ENCODE measurements at places on chromosomes 16 and 17.

DNA sequence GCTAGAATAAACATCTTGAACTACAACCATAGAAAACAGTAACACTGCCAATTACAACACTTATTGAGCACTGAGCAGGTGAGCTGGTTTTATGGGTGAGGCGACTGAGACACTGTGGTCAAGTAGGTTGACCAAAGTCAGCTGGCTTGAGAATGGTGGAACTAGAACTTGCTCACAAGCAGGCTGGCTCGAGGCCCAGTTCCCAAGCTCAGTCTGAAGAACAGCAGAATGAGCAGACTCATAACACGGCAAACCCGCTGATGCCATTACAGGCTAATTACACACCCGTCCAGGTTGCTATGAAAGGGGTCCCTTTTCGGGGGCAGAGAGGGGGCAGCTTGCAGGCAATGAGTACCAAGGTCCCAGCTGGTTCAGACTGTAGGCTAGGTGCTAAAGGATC lies 6.5 kb downstream of the ZZEF1 start:
- DNase-seq, result no peak

DNA sequence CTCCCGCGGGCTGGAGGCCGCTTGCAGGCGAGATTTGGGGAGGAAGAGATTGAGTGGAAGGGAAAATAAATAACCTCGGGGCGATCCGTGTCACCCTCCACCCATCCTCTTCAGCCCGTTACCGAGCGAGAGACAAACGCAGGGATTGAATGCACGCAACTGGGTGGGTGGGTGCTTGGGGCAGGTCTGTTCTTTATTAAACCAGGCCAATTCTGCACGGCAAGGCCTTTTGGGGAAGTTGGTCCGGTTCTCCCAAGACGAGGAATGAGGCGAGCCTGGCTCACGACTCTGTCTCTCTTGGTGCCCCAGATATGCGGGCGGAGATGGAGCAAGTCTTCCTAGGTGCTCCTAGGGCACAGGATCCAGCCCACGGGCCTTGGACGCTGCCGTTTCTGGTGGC lies 396 bp upstream of the HOXB7 start:
- DNase-seq, result no peak

DNA sequence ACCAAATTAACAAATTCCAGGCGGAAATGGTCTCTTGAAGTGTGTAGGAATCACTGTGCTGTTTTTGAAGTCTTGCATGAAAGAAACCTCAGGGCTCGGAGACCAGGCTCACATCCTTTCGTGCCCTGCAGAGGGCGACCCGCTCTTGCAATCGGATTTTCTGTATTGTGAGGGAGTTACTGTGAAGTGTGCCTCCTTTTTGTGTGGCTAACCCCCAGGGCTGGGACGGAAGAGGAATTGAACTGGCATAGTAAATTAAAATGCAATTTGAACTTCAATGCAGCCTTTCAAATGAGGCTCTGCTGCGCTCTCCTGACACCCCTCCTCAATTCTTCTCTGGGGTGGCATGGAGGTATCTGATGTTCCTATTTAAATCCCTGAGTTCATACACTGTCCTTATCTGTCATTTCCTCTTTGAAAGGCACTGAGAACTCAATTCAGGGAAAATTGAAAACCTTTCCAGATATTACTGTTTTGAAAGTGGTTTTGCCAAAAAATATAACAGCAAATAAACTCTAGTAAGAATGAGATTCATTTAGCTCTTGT lies 51.5 kb upstream of the MGAT5B start:
- DNase-seq, result peak; percentile 44

DNA sequence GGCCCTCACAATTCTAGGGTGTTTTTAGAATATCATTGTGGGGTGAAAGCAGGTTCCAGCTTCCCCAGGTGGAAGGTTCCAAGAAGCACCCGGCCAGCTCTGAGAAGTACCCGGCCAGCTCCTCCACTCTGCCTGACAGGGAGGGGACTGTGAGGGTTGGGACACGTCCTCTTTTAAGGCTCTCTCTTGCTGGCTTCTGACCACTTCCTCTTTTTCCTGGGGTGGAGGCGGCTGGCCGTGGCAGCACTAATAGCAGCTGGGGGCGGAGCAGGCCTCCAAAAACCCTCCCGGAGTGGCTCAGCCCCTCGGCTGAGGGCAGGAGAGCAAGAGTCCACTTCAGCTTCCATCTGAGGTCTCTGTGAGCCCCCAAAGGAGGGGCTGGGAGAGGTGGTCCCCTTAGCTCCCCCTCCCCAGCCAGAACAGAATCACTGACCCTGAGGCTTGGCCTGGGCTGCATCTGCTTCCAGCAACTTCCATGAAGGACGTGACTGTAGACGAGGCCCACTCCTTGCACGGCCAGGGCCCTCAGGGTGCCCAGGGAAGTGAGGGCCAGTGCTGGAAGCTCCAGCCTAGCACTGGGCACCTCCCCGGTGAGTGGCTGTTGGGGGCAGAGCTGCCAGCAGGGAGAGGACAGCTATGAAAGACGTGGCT lies 26.7 kb upstream of the PLCG2 start:
- DNase-seq, result no peak

DNA sequence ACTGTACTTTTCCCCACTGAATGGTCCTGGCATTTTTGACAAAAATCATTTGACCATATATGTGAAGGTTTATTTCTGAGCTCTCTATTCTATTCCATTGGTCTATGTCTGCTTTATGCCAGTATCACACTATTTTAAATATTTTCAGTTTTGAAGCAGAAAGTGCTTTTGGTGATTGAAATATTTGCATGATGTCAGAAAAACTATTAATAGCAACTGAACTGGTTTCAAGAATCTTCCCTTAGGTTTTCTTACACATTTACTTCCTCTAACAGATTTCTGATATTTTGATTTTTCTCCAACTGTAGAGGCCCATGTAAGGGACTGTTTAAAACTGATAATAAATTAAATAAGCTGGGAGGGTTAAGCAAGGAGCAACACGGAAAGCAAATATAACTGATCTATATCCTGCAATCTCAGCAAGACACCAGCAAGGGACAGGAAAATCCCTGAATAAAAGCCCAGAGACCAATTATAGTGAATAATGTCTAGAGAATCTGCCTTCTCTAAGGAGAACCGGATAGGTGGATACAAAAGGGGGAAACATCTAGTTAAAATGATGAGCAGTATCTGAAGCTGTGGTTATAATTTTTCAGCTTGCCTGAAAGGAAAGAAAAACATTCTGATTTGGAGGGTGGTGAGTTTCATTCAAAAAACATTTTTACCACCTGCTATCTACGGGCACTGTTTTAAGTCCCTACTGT lies 80.9 kb upstream of the STAC2 start:
- no peak for DNase-seq

DNA sequence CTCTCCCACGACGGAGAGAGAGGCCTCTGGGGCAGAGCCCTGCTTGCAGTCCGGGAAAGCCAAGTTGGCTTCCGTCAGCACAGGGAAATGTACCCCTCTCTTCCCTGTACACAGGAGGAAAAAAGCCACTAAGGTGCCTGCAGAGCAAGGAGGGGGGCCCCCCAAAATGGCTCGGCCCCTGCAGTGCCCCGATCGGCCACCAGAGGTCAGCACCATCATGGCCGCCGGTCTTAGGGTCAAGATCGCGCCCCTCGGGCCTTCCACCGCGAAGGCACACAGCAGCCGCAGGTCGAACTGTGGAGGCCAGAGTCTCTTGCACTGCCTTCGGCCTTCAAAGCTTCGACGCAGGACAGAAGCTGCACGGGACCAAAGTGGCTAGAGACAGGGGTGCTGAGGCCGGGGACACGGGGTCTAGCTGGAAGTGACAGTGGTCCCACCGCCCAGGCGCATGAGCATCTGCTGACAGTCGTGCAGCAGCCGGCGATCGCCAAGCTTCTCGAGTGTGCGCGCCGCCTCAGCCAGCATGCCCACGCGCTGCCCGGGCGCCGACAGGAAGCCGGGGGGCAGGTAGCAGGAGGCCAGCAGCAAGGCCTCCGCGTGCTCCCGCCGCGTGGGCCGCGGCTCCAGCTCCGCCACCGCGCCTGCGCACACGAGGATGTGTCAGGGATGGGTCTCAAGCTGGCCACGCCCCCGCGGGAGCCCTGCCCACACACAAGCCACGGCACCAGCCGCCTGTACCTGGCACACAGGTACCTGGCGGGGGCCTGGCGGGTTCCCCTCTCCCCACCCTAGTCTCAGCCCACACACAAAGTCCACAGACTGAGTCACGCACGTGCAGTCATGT lies 24.4 kb downstream of the SREBF1 start:
- DNase-seq, result no peak

DNA sequence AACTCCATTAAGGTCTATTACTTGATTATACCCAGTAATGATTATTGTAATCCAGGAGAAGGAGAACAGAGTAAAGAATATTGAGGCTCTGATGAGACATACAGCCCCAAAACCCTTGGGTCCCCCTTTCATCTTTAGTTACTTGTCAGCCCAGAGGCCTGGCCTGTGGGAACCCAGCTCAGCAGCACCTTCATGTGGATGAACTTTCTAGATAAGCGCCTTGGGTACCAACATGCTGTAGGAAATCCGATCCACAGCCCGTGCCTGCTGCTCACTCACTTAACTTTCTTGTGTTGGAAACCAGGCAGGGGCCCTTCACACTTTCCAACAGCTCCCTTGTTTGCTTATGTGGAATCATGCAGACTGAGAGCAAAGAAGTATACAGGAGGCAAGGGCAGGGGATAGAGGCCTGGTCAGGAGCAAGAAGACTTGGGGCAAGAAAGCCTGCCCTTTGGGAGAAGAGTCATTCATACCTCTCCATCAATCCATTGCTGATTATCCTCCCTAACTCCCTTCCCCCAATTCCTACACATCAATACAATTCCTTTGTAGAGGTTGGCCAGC lies 64.0 kb upstream of the SOX9 start:
- DNase-seq, result no peak

GRCh38 chr17:42407289-42407836 lies 15.7 kb downstream of the CAVIN1 start:
- DNase-seq, result peak; percentile 49

- DNase-seq, result no peak
Observed at GRCh38 chr17:5843366-5844026, 226.7 kb upstream of the WSCD1 start.

DNA sequence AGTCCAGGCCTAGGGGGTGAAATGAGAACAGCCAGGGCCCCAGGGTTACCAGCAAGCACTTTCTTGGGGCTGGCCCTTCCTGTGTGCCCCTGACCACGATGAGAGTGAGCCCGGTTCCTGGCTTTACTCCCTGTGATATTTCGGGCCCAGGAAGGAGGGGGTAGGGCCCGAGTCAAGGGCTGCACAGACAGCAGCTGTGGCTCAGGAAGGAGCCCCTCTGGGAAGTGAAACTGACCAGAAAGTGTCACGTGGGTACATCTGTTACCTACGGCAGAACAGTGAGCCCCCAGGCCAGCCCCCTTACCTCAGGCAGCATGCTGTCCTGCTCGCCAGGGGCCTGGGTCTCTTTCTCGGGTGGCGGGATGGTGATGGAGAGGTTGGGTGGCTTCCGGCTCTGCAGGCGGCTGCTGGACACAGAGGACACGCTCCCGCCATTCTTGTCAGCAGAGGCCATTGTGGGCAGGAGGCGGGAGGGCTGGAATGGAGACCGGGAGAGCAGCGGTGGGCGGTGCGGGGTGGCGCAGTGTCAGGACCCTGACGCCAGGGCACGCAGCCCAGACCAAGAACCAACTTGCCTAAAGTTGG lies 13.8 kb downstream of the AANAT start:
- no peak for DNase-seq

DNA sequence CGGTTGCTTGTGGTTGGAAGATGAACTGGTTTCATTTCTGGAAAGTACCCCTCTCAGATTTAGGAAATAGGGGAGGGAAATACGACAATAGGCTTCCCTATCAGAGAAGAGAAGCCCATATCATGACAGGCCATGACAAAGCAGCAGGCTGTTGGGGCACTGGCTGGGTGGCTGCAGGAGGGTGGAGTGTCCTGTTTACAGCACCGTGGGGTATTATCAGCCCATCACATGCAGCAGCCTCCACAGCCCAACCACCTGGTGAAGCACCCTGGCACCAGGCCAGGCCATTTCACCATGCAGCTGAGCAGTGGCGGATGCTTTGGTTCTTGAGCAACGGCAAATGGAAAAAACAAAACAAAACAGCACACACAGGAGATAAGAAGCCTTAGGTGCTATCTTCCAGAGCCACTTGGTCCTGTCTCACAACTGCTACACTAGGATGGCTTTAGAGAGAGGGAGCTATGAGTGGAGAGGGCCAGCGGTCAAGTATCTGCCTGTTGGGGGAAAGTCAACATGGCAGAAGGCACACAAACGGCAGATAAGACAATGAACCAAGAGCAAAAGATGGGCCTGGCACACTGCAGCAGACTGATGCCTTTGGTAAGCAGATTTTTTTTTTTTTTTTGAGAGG lies 24.2 kb downstream of the FAM117A start:
- DNase-seq, result peak; percentile 66

DNA sequence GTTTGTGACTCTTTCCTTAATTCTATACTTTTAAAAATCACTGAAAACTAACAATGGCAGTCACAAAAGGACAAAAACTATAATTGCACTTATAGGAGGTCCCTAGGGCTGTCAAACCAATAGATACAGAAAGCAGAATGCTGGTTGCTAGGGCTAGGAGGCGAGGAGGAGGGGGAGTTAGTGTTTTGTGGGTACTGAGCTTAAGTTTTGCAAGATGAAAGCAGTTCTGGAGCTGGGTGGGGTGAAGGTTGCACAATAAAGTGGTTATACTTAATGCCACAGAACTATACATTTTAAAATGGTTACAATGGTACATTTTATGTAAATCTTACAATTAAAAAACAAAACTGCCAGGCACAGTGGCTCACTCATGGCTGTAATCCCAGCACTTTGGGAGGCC lies 27.3 kb downstream of the NUBP1 start:
- no peak for DNase-seq

DNA sequence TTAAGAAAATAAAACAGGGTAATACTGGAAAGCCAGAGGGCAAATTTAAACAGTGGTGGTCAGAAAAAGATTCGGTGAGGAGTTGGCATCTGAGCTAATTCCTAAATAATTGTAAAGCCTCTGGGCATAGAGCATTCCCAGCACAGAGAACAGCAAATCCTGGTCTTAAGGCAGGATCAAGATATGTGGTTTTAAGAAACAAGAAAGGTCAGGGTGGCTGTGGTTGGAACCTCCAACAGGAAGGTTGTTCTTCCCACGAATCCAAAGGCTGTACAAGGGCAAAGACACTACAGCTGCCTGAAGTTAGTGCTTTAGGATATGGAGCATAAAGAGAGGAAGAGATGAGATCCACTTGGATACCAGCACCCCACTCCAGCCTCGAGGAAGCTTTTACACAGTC lies 114.6 kb downstream of the ZNF18 start:
- no peak for DNase-seq

DNA sequence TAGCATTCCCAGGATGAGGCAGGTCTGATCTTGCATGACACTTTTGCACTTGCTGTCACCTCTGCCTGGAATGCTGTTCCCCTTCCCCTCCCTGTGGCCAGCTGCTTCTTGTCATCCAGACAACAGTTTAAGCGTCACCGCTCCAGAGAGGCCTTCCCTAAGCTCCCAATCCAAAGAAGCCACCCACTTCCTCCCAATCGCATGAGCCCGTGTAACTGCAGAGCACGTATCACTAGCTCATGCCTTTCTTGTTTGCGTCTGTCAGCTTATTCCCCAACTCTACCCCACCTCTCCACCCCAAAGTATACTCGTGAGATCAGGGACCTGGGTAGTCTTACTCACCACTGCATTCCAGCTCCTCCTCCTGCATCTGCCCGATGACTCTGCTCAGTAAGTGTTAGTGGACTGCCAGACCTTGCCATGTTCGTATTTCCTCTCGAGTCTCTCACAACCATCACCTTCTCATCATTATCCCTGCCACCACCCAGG lies 92.8 kb downstream of the GAS7 start:
- DNase-seq, result no peak

- no peak for DNase-seq
Observed at GRCh38 chr16:49013727-49014080, 267.9 kb downstream of the CBLN1 start.

- DNase-seq, result no peak
Observed at GRCh38 chr17:57819285-57819684, 30.6 kb downstream of the MRPS23 start.

All from activated CD4-positive, alpha-beta T cell treated with anti-CD3 and anti-CD28 coated beads for 24 hours (primary cell).